ENCODE measurements at places on chromosomes 3 and 15.

DNA sequence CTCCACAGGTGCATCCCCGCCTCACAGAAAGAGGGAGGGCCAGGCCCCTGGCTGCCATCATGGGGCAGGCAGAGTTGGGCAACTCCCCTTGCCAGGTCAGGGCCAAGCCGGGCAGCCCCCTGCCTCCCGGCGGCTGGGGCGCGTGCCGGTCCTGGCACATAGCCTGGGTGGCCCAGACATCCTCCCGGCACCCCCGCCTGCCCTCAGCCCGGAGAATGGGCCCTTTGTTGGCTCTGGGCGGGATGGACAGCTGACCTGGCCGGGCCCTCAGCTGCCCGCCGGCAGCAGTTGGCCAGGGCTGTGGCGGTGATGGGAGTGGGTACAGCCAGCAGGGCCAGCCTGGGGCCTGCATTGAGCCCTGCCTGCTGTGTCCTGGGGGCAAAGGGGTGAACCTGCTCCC, 16.5 kb downstream of the PLXNA1 start:
- no peak for DNase-seq

GRCh38 chr3:167972502-167972901, 123.2 kb downstream of the GOLIM4 start:
- DNase-seq: no peak

DNA sequence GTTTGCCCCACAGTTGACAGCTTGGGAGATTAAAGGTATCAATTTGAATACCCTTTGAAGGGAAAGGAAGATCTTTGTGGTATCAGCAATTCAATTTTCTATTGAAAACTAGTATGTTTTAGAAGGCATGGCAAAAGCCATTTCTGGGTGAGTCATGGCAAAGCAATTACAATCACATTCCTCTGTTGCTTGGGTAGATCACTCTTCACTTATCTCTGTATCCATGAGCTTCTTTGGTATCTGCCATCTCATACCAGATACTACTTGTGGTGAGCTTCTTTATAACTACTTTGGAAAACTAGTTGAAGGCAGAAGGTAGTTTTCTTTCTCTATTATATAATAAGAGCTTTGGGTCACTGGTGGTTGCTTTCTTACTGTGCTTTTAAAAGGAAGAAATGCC, 28.3 kb upstream of the LSAMP start:
- no peak for DNase-seq

- DNase-seq: no peak
Observed at GRCh38 chr3:127261925-127262324, 25.9 kb downstream of the PRR20G start.

GRCh38 chr15:81271761-81272644, 51.9 kb downstream of the STARD5 start:
- no peak for DNase-seq

- DNase-seq: no peak
Observed at GRCh38 chr3:168248383-168249204, 152.9 kb upstream of the GOLIM4 start.

- DNase-seq: no peak
Observed at GRCh38 chr3:129620828-129621559, 14.5 kb upstream of the PLXND1 start.

- DNase-seq: no peak
Observed at GRCh38 chr3:149207475-149207874, 14.2 kb downstream of the CP start.

DNA sequence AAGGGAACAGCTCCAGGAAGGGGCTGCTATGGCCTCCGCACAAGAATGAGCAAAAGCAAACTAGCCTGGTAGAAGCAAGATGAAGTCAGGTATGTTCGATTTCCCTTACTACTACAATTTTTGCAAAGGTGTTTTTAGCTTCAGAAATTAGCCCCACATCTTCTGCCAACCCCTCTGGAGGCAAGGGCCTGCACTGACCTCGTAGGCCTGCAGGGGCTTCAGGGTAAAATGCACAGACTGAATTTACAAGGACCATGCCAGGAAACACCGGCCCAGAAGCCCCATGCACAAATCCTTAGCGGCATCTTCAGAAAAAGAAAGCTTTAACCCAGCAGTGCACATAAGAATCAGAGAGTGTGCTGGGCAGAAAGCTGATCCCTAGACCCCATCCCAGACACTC, 53.0 kb downstream of the SLC6A1 start:
- no peak for DNase-seq

- DNase-seq: no peak
Observed at GRCh38 chr3:72664184-72664975, 183.9 kb downstream of the SHQ1 start.

DNA sequence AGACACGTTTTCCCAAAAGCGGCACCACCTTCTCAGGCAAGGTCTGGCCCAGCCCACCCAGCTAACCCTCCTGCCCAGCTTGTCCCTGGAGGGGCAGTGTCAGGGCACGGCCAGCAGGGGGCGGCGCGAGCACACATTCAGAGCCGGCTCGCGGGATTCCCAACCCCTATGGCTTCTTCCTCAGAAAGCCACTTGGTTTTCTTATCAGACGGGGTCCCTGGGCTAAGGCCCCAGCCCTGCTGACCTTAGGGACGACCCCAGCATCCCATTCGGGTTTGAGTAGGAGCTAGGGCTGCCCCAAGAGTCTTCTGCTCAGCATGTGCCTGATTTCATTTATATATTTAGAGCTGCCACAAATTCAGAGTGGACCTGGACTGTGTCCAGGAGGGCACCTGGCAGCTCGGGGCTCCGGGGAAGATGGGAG, 14.5 kb downstream of the RLBP1 start:
- no peak for DNase-seq

DNA sequence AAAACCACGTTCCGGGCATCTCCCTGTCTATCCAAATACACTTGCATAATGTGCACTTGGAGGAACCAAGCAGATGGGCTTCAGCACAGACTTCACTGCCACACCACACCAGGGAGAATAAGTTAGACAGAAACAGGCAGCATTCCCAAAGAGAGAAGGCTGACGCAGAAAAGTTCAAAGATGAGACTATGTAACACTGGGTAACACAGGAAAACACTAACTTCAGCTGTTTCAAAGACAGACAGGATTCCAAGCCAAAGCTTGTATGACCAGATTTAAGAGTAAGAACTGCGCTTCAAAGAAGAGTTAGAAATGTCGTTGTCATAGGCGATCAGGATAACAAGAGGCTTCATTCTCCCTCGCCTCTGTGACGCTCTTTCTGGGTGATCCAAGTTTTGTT, 19.9 kb downstream of the SLC51A start:
- no peak for DNase-seq

- DNase-seq: no peak
Observed at GRCh38 chr3:38634111-38634510, 15.4 kb downstream of the SCN5A start.

DNA sequence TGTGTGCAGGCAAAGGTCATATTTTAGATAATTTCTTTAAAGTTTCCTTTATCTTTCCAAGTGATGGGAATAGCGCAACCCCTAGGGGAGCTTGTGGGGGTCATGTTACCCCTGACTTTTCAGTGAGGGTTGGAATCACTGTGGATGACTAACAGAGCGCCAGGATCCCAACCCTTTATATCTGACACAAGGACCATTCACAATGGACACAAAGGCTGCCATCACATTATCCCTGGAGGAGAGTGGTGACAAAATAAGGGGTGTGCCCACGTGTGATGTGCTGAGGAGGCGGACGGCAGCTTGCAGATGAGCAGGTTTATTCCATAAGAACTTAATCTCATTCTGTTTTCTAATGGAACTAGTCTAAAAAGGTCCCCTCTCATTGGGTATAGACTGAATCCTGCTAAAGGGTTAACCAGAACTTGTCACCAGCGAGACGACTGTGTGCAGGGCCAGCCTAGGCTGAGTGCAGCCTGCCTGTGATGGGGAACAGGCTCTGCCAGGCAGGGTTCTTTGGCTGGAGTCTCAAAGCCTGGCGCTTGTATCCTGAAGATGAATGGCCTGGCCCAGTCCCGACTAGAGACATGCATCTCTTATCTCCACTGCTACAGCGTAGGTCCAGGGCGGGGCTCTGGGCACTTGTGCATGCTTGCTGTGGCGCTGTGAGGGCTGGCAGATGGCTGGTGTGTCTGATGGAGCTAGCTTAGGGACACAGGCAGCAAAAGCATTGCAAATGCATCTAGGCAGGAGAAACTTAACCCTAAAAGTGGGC, 50.2 kb downstream of the CHDH start:
- DNase-seq: no peak

GRCh38 chr3:160084998-160085397, 96.4 kb downstream of the IL12A start:
- DNase-seq: no peak

DNA sequence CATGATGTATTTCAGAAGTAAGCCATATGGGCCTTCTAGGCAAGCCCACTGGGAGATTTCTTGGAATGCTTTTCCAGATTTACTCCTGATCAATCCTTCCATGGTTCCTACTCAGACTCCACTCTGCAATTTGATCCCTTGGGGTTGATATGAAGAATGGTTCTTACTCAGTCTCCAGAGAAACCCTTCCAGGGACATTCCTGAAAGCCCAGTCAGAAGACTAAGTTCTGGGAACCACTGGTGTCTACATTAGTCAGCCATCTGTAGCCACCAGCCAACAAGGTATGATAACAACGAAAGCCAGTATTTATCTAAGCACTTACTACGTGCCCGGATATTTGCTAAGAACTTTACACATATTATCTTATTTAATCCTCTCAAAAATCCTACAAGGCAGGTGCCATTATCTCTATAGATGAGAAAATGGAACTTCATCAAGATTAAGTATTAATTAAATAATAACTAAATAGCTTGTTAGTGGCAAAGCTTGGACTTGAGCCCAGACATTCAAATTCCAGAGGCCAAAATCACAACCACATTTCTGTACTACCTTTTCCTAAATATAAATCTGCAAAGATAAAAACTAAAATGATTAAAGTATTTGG, 32.7 kb downstream of the ZNF385D start:
- no peak for DNase-seq

GRCh38 chr3:3151513-3151912, 24.8 kb downstream of the TRNT1 start:
- no peak for DNase-seq

DNA sequence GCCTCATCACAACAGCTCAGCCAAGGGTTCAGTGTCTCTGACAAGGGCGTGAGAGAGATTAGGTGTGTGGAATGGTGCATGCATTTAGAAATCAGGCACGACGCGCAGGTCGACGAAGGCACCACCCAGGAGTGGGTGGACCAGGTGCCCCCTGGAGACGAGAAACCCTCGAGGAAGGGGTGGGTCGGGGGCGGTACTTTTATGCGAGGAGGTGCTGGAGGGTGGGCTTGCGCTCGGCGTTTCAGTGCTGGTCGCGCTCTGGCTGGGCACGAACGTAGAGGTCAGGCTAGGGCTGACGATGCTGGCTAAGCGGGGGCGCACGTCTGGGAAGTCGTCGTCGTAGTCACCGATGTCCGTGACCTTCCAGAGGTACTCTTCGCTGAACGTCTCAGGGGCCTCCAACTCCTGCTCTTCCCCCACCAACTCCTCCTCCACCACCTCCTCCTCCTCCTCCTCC, 393 bp downstream of the ERICH6 start:
- DNase-seq: no peak

GRCh38 chr15:92316586-92317295, 76.9 kb upstream of the ST8SIA2 start:
- no peak for DNase-seq

DNA sequence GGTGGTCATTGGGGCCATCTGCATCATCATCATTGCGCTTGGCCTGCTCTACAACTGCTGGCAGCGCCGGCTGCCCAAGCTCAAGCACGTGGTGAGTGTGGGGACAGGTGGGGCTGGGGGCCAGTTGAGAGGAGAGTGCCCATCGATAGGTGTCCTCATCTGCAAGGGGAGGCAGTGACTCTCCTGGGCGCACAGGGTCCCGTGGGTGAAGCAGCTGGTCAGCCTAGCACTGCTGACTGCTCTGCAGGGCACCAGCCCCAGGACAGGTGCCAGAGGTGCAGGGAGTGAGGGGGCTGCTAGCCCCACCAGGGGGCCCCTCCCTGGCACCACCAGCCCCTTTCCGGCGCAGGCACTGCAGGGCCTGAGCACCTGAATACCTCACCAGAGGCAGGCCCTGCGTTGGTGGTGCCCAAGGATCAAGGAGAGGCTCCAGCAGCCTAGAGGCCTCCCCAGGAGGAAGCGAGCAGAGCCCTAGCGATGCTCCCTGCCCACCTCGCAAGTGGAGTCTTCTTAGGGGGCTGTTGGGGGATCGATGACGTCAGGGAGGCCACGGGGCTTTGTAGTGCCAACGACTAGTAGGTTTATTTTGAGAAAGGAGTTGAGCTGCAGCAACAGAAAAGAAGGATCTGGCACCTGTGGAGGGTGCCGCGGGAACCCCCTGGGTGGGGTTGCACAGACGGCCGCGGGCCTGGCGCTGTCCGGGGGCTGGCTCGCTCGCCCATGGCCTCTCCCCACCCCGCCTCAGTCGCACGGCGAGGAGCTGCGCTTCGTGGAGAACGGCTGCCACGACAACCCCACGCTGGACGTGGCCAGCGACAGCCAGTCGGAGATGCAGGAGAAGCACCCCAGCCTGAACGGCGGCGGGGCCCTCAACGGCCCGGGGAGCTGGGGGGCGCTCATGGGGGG, 976 bp upstream of the ABTB1 start:
- DNase-seq: no peak

DNA sequence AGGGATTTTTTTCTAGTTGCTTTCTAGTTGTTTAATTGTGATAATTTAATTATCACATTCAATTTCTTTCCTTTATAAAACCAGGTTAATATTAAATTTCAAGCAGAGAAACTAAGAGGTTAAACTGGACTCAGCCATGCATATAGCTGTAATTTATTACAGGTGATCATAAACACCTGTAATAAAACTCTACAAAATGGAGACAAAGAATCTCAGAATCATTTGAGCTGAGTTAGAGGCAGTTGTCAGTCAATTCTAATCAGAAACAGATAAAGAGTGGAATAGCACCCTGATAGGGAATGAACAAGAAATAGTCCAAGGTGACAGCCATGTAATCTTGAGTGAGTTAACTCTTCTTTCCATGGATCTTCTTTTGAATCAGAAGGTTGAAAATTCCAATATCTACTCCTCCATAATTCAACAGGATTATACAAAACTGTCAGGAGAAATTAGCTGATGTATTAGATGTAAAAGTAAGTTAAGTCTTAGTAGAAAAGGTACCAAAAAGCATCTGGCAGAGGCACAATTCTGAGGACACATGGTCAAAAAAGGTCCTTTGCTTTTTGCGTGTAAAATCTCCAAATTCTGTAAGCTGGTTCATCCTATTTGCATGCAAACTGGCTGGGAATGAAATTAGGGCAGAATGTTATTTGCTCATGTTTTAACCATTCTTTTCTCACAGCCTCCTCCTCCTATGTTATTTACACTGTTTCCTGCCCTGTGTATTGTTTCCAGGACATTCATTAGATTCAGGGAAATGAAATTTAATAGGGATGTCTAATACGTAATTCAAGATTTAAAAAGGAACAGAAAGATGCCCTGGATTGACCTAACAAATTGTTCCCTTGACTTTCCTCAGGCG, 39.4 kb upstream of the B3GNT5 start:
- no peak for DNase-seq

- no peak for DNase-seq
Observed at GRCh38 chr3:61793056-61793455, 231.7 kb downstream of the PTPRG start.

DNA sequence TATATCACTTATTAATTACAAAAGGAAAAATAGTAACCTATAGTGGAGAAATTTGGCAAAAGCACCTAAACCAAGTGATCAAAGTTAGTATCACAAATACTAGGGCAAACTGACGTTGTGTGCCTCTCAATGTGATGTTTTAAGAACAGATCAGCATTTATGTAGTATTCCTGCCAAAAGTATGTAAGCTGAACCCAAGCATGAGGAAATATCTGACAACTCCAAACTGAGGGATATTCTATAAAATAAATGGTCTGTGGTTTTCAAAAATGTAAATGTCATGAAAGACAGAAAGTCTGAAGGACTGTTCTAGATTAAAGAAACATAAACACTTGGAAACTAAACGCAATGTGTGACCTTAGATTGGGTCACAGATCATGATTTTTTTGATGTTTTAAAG, 34.3 kb upstream of the PIK3CA start:
- DNase-seq: no peak

All from NCI-H1436 treated with DMSO at 0.1 percent for 48 hours (cell line).